ENCODE measurements at places on chromosomes 3 and 15.

- DNase-seq = no peak
These were observed 179.8 kb downstream of the THSD4 start for GRCh38 chr15:71294911-71295602.

- no peak for DNase-seq
These were observed 3.7 kb upstream of the ZNF609 start for GRCh38 chr15:64456634-64457108.

DNA sequence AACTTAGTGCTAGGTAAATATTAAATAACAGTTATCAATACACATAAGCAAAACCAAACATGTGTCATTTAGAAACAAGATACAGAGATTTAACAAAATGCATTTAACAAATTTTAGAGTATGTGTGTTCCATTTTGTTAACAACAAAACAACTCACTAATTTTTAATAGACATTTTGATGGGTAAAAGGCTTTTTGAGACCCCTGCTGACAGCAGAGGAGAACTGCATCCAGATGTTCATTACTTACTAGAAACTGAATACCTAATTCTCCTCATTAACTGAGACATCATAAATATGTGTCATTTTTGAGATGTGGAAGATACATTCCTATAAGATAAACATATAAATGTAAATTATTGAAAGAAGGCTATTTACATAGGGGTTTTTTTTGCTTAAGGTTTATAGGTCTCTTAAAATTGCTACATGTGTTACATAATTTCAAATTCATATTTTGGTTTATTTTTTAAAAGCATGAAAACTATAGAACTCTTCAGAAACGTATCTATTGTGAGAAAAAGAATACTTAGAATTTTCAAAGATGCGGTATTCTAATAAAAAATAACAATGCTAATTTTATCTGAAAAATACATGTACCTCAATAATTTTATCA, 1009.8 kb downstream of the TUSC7 start:
- DNase-seq = no peak

GRCh38 chr3:133535971-133536881, 37.3 kb upstream of the CDV3 start:
- DNase-seq = no peak

DNA sequence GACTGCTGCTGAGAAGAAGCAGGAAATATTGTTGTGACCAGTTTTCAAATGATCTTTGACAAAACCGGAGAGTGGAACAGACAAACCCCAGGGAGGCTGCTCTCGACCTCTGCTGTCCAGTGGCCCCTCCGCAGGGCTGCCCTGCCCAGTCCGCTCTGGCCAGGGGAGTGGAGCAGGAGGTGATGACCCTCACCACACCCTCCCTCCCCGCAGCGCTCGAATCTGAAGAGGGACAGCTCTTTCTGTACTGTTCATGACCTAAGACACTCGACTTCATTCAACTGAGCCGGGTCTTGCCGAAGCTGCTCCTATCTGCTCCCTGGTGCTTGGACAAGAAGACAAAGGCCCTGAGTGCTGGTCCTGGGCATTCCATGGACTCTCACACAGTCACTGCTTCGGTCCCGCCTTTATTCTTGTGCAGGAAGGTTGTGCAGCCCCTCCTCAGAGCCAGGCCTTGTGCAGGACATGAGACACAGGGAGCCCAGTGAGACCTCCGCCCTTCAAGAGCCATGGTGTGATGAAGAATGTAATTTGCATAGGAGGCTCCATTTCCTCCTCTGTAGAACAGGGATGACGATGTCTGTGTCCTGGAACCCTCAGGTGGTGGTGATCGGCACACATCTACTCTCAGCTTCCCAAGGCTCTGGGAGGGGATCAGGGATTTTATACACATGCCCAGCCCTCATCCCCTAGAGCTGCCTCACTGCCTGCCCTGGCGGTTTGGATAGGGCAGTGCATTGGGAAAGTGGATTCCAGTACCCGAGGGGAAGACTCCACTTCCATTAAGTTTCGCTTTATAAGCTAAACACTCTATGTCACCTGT, 97.1 kb upstream of the PRR20G start:
- DNase-seq = no peak

DNA sequence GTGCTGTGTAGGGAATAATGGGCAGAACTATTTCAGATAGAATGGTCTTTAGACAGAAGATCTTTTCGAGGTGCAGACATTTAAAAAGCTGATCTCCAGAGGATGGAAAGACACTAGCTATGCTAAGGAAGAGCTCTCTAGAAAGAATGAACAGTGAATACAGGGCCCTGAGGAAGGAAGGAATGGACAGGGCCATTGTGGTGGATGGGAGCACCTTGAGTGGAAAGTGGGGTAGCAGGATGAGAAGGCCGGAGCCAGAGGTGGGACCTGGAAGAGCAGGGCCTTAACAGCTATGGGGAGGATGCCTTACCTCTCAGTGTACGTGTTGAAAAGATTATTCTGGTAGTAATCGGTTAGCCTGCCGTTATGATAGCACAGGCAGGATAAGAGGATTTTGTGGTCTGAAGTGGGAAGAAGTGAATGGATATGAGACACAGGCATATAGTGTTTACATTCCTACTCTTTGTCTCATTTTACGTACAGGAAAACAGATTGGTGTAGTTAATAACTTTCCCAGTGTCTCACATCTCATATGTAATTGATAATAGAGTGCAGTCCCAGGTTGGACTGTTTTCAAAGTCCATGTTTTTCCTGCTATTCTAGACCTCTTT, 172.4 kb downstream of the KLHL25 start:
- DNase-seq = no peak

GRCh38 chr3:186235554-186235953, 126.5 kb downstream of the DGKG start:
- no peak for DNase-seq

- DNase-seq = no peak
These were observed 31.1 kb upstream of the PPIB start for GRCh38 chr15:64193971-64194370.

- DNase-seq = no peak
These were observed 51.9 kb upstream of the FLNB start for GRCh38 chr3:57956119-57956832.

- no peak for DNase-seq
These were observed 380.7 kb upstream of the KCNMB2 start for GRCh38 chr3:178155521-178155920.

DNA sequence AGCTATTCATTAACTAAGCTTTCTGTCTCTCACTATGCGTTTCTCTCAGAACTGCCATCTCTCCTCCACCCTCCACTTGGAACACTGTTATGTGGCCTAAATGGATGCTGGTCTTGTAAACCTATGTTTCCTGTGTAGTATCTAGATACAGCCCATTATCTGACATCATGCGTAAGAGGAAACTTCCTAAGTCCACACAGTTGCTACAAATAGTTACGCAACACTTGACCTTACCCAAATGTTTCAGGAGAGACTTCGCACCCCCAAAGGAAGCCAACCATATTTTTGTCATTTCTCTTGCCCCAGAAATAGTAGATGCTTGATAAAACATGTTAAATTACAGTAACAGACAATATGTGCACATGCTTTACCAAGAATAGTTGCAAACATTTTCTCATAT, 87.2 kb upstream of the TPRG1 start:
- no peak for DNase-seq

- no peak for DNase-seq
These were observed 276.6 kb upstream of the THBS1 start for GRCh38 chr15:39304201-39304841.

- no peak for DNase-seq
These were observed 108.9 kb upstream of the ETV5 start for GRCh38 chr3:186217820-186218164.

GRCh38 chr15:72782274-72783003, 1.1 kb downstream of the ADPGK start:
- DNase-seq = no peak

- DNase-seq = no peak
These were observed 480.5 kb upstream of the PROK2 start for GRCh38 chr3:72265256-72266015.

DNA sequence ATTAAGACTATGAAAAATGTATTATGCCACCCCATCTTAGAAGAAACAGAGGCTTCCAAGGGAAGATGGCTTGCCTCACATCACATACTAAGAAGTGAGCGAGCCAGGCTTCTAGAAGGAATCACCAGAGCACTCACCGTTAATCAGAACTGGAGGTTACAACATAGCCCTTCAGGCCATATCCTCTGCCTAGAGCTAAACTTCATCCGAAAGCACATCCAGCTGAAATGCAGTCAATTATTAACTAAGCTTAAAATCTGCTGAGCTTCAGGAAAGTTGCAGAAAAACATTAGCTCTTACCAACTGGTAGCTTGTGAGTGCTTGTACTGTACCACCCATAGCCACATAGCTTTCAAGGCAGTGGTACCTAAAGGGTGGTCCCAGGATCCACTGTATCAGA, 483.2 kb downstream of the TBL1XR1 start:
- DNase-seq = no peak

DNA sequence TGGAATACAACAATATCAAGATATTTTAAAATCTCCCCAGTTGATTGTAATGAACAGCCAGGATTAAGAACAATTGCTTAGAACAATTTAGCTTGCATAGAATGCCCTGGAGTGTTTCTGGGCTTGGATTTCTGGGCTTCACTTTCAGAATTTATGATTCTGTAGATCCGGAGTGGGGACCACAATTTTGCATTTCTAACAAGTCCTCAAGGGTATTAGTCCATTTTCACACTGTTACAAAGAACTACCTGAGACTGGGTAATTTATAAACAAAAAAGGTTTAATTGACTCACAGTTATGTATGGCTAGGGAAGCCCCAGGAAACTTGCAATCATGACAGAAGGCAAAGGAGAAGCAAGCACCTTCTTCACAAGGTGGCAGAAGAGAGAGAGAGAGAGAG, 54.3 kb upstream of the MYRIP start:
- no peak for DNase-seq

GRCh38 chr3:16378920-16379319, 113.9 kb downstream of the OXNAD1 start:
- no peak for DNase-seq

- no peak for DNase-seq
These were observed 100.8 kb downstream of the RORA start for GRCh38 chr15:61128343-61128742.

DNA sequence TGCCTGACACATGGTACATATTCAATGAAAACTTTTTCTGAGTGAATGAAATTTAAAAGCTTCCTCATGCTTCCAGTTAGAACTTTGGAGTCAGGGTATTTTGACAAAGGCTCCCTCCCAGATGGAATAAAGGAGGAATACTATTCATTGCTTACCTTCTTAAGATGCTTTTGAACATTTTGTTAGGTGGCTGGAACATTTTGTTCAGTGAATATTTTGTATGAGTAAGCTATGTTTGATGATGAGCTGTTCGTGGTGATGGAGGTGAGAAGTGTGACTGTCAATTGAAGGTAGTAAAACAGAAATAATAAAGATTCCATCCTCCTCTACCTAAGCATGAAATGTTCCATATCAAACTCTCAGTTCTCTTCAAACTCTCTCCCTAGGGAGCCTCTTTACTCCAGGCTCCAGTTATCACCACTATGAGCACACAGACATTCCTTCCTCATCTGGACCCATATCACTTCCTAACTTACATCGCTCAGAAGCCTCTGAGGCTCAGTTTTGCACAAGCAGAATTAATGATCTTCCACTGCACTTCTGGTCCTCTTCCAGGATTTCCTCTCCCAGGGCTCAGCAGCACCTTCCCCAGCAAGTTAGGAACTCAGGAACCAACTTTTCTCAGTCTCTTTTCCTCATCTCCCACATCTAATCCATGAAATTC, 2.5 kb upstream of the AQP9 start:
- no peak for DNase-seq

DNA sequence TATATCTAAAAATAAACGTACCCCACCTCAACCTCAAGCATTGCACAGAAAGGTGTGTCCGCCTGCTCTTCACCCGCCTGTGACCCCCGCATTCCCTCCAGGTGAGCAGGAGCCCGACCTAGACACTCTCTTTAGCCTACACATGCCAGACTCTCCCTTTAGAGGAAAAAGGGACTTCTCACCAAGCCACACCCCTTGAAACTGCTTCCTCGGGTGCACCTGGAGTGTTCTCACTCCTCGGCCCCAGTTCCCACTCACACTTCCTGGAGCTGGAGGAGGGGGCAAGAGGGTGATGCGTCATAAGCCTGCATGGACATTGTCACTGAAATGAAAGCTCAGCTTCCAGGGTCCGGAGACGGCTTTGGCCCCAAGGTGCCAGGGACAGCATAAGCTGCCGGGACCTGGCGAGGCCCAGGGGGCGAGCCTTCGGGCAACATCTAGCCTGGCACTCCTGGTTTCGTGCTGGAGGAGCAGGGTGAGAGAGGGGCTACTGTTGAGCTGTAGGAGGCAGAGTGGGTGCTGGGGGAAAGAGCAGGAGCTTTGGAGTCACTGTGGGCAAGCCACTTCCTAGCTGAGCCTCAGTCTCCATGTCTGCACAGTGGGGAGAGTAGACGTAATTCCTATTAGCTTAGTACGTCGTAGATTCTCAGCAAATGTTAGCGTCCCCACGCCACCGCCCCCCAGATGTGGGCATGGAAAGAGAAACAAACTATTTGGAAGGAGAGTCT, 9.8 kb upstream of the MUC4 start:
- DNase-seq = no peak

DNA sequence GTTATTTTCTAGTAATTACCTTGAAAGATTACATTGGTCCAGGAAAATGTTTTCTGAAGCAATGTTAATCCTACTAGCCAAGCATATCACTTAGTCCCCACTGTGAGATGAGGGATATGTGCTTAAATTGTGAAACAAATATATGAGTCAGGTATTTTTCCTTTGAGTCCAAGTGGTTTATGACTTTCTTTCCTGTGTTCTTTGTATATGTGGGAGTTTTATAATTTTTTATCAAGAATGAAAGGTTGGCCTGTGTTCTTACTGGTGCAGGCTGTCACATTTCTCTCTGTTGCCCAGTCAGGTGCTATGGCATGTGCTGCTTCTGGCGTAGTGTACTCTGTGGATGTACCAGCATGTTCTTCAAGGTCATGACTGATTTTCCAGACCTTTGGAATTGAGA, 147.4 kb downstream of the CMSS1 start:
- DNase-seq = no peak

GRCh38 chr3:194854206-194854605, 168.5 kb downstream of the FAM43A start:
- DNase-seq = no peak

DNA sequence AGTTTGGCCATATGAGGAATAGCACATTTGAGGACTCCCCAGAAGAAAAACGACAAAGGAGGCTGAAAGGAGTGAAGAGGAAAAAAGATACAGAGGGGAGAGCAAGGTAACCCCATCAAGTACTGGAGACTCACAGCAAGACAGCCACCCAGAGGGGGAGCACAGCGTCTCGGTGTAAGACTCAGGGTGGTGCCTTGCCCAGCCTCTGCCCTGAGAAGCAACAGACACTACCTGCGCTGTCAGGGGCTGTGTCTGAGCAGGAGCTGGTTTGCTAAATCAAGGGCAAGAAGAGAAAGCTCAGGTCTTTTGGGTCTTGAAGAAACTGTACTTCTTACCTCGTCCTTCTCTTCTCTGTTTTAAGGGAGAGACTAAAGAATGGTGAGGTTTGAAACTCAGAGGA, 27.9 kb downstream of the FBXO45 start:
- DNase-seq = no peak

Data from T follicular helper cell (primary cell).